PC-3 (cell line): ENCODE measurements at places on chromosomes 2 and 18.

- H3K27me3 ChIP-seq = no peaks in the 10 kb centered on the region
- H3K27ac ChIP-seq = no peak overlapping the region
- H3K4me3 ChIP-seq = no peak overlapping the region
- no peaks in the 10 kb centered on the region for H3K4me1 ChIP-seq
Observed at GRCh38 chr2:29005331-29005730, 24.2 kb downstream of the TOGARAM2 start.

DNA sequence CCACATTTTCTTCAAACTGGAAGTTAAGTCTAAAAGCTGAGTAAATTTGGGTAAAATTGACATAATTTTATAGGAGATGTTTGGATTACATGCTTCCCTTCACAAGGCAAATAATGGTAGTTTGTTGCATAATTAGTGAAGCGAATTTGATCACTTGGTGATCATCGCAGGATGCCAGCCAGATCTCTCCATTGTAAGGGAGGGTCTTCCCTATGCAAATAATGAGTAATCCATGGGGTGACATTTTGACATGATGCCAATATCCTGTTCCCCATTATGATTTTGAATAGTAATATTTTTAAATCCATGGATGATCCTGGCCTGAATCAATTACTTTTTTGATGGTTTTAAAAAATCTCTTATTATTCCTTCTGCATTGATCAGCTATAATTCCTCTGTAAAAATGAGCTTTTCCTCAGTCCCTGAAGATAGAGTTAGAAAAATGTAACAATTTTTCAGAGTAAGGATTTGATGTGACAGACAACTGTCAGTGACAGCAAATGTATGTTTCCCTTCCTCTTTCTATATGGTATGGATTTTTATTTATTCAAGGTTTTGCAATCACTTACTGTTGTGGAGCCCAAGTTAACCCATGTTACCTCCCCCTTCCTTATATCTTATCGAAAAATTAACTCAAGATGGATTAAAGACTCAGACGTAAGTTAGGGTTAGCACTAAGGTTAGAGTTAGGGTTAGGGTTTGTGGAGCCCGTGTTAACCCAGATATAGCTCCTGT, 21.4 kb downstream of the CCL20 start:
- no peaks in the 10 kb centered on the region for H3K27me3 ChIP-seq
- no peak for DNase-seq
- H3K4me1 ChIP-seq = no peaks in the 10 kb centered on the region
- H3K27ac ChIP-seq = no peak overlapping the region
- H3K4me3 ChIP-seq = no peak overlapping the region

DNA sequence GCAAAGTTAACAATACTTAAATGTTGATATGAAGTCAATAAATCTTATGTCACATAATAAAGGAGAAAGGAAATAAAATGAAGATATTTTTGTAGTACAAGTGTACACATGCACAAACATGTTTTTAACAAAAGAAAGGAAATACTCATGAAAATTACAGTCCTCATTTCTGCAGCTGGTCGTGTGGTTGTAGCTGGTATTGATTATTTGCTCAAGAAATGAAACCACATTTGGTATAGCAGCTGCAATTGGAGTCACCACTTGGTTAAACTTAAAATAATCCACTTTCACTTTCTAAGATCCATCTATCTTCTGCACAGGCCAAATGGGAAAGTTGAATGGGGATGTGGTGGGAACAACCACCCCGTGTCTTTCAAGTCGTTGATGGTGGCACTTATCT, 580.5 kb upstream of the NRXN1 start:
- H3K36me3 ChIP-seq = peaks cover 4% of the 10 kb centered on the region; the same call in 1 of the 2 replicates
- H3K27me3 ChIP-seq = no peaks in the 10 kb centered on the region
- H3K4me1 ChIP-seq = no peaks in the 10 kb centered on the region
- no peak for DNase-seq
- no peak overlapping the region for H3K4me3 ChIP-seq

- H3K27me3 ChIP-seq = no peaks in the 10 kb centered on the region
- H3K27ac ChIP-seq = no peak overlapping the region
- no peaks in the 10 kb centered on the region for H3K4me1 ChIP-seq
- no peak for DNase-seq
Observed at GRCh38 chr2:177275743-177276055, 11.2 kb upstream of the NFE2L2 start.

GRCh38 chr18:75438891-75439290, 11.4 kb upstream of the SMIM21 start:
- DNase-seq = no peak
- no peaks in the 10 kb centered on the region for H3K4me1 ChIP-seq
- H3K27me3 ChIP-seq = peaks cover 91% of the 10 kb centered on the region

- peaks cover 73% of the 10 kb centered on the region for H3K27me3 ChIP-seq
- peak; percentile 37 for DNase-seq
- H3K36me3 ChIP-seq = no peaks in the 10 kb centered on the region
- no peak overlapping the region for H3K4me3 ChIP-seq
- H3K27ac ChIP-seq = no peak overlapping the region
Observed at GRCh38 chr2:953975-954686, 3.5 kb downstream of the SNTG2 start.

DNA sequence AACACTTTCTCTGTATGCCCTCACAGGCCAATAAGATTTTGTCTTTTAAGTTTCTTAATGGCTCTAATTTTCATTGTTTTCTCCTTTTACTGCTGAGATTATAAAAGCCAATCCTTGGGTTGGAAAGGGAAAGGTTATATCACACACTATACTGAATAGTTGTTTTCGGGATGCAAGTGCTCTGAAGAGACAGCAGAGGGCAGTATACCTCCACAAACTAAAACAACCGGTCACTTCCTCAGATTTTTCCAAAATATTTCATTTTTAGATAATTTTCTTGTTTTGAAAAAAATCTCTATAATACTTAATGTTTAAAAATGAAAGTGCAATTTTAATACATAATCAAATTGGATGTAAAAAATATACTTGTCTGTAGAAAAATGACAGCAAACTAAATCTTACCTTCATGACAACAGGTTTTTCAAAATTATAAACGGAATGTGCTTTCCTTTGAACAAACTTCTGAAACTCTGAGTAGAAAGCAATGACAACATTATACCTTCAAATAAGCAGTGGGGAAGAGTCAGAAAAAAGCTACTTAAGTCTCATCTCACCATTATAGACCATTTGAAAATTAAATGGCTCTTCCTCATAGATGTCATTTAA, 82.7 kb downstream of the ORC4 start:
- H3K4me1 ChIP-seq = no peaks in the 10 kb centered on the region
- no peak overlapping the region for H3K4me3 ChIP-seq
- DNase-seq = peak; percentile 56
- H3K27me3 ChIP-seq = no peaks in the 10 kb centered on the region

DNA sequence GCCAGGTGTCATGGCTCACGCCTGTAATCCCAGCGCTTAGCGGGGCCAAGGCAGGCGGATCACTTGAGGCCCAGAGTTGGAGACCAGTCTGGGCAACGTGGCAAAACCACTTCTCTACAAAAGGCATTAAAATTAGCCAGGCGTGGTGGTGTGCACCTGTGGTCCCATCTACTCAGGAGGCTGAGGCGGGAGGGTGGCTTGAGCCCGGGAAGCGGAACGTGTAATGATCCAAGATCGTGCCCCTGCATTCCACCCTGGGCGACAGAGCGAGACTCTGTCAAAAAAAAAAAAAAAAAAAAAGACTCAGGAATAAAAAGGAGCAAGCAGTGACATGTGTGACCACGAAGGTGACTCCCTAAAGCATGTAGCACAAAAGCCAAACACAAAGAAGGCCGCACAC, 50.1 kb upstream of the SALL3 start:
- no peak overlapping the region for H3K4me3 ChIP-seq
- no peak overlapping the region for H3K27ac ChIP-seq
- no peak for DNase-seq
- H3K4me1 ChIP-seq = no peaks in the 10 kb centered on the region
- H3K36me3 ChIP-seq = no peaks in the 10 kb centered on the region
- H3K27me3 ChIP-seq = peaks cover 96% of the 10 kb centered on the region

- DNase-seq = no peak
- no peaks in the 10 kb centered on the region for H3K4me1 ChIP-seq
- H3K36me3 ChIP-seq = no peaks in the 10 kb centered on the region
- H3K27me3 ChIP-seq = no peaks in the 10 kb centered on the region
Observed at GRCh38 chr2:71602115-71602495, 148.7 kb downstream of the DYSF start.

DNA sequence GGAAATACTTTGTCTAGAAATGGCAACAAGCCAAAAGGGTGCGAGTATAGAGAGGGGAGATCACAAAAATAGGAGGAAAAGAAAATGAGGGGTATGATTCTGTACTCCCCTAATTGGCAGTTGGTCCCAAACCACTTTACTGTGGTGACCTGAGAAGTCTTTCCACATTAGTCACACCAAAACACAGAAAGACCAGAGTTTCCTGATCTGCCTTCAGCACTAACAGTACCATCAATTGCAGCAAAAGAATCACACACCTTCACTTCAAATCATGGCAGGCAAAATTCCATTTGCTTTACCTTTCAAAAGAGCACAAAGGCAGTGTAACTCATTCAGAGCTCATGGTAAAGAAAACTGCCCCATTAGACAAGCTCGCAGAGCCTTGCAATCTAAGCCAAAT, 86.8 kb downstream of the ALK start:
- peaks cover 20% of the 10 kb centered on the region for H3K4me1 ChIP-seq
- H3K36me3 ChIP-seq = no peaks in the 10 kb centered on the region

DNA sequence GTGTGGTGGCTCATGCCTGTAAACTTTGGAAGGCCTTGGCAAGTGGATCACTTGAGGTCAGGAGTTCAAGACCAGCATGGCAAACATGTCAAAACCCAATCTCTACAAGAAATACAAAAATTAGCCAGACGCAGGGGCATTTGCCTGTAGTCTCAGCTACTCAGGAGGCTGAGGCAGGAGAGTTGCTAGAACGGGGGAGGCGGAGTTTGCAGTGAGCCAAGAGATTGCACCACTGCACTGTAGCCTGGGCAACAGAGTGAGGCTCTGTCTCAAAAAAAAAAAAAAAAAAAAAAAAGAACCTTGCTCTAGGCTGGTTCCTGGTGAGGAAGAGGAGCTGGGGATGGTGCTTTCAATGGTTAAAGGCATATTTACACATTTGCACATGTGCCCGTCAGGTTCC, 129.4 kb downstream of the LYPD6B start:
- DNase-seq = no peak
- H3K4me3 ChIP-seq = no peak overlapping the region
- H3K27me3 ChIP-seq = peaks cover 1% of the 10 kb centered on the region; the same call in 1 of the 2 replicates
- no peak overlapping the region for H3K27ac ChIP-seq
- H3K4me1 ChIP-seq = peaks cover 30% of the 10 kb centered on the region
- no peaks in the 10 kb centered on the region for H3K36me3 ChIP-seq

- H3K4me1 ChIP-seq = no peaks in the 10 kb centered on the region
- no peak overlapping the region for H3K4me3 ChIP-seq
- H3K27ac ChIP-seq = no peak overlapping the region
- DNase-seq = no peak
- H3K36me3 ChIP-seq = no peaks in the 10 kb centered on the region
Observed at GRCh38 chr2:96907115-96908041, 37.5 kb upstream of the SEMA4C start.

DNA sequence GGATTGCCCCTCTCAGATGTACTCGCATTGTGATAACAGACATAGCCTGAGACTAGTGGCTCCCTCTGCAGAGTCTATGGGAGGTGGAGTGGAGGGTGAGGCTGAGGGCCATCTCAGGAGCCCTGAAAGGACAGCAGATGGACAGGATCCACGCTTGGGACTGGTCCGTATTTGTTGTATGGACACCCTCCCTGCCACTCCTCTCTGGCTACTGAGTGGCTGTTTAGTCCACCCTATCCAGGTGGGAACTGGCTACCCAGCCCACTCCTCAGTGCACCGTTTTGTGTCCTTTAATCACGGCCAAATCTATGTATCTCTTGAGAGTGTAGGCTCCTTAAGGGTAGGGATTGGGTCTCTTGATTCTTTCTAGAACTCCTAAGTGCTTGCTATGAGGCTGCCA, 4.5 kb upstream of the GLI2 start:
- H3K27me3 ChIP-seq = no peaks in the 10 kb centered on the region
- DNase-seq = no peak
- no peak overlapping the region for H3K27ac ChIP-seq
- no peaks in the 10 kb centered on the region for H3K36me3 ChIP-seq
- H3K4me1 ChIP-seq = peaks cover 14% of the 10 kb centered on the region

GRCh38 chr18:66193938-66194337, 410.0 kb downstream of the CDH19 start:
- no peaks in the 10 kb centered on the region for H3K4me1 ChIP-seq
- H3K27ac ChIP-seq = no peak overlapping the region
- no peak for DNase-seq
- H3K4me3 ChIP-seq = no peak overlapping the region
- no peaks in the 10 kb centered on the region for H3K27me3 ChIP-seq

DNA sequence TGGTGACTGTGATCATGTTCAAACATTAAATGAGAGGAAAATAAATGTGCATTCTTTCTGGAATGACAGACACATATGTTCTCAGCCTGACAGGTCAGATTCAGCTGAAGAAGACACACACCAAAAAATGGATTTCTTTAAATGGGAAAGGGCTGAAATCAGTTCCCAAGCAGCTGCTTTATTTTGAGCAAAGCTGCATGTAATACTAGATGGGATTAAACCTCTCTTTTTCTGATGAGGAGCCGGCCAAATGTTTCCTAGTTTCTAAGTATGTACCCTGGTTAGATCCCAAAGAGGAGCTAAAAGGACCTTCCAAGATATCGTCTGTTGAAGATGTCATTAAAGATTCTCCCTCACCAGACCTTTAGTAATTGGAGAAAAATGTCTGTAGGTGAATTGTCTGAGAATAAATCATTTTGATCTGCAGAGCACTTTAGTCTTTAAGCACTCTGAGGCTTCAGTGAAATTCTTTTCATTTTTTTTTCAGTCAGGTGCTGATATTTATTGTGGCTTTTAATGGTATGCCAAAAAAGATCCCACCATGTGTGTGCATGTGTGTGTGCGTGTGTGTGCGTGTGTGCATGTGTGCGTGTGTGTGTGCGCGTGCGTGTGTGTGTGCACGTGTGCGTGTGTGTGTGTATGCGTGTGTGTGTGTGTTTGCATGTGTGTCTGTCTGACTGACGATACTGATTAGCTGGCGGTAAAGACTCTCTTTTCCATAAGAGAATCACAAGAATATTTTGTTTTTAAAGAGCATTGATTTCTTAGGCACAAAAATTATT, 175.8 kb downstream of the IRS1 start:
- no peak overlapping the region for H3K4me3 ChIP-seq
- no peak overlapping the region for H3K27ac ChIP-seq
- DNase-seq = no peak
- no peaks in the 10 kb centered on the region for H3K27me3 ChIP-seq

- H3K36me3 ChIP-seq = no peaks in the 10 kb centered on the region
- H3K4me3 ChIP-seq = no peak overlapping the region
- H3K4me1 ChIP-seq = no peaks in the 10 kb centered on the region
- no peak for DNase-seq
Observed at GRCh38 chr2:85760872-85761271, 7.1 kb downstream of the ATOH8 start.

DNA sequence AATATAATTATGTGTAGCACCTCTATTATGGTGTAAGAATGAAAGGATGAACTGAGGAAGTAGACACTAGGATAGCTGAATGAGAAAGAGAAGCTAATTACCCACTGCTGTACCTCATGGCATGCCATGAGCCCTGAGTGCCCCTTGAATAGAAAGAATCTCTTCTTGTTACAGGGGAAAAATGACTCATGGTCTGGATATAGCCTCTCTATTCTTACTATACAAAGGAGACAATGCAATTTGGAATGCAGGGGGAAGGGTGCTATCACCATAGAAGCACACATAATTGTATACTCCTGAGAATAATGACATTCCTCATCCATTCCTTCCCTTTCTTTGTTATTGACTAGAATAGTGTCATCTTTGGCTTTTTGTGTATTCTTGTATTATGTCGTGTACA, 385.2 kb downstream of the CDH7 start:
- H3K4me1 ChIP-seq = no peaks in the 10 kb centered on the region
- H3K4me3 ChIP-seq = no peak overlapping the region
- H3K36me3 ChIP-seq = no peaks in the 10 kb centered on the region
- DNase-seq = no peak
